ENCODE measurements at places on chromosomes 11 and 22.

GRCh38 chr11:75811485-75811884 is 3.5 kb upstream of the UVRAG start:
- no peak for DNase-seq

- no peak for DNase-seq
These were observed 11.0 kb upstream of the PICK1 start for GRCh38 chr22:38046070-38046748.

DNA sequence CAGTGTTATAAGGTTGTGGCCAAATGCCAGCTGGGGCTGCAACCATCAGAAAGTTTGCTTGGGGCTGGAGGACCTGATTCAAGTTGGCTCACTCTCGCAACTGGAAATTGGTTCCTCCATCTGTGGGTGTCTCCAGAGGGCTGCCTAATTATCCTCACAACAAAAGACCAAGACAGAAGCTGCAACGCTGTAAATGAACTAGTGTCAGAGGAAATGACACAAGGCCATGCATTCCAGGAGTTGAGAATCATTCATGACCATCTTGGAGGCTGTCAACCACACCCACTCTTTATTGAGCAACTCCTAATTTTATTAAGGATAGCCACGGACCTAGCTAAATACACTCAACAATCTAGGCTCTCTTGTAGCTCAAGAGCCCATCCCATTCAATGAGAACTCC is 1060.8 kb downstream of the OPCML start:
- DNase-seq = peak; percentile 69

DNA sequence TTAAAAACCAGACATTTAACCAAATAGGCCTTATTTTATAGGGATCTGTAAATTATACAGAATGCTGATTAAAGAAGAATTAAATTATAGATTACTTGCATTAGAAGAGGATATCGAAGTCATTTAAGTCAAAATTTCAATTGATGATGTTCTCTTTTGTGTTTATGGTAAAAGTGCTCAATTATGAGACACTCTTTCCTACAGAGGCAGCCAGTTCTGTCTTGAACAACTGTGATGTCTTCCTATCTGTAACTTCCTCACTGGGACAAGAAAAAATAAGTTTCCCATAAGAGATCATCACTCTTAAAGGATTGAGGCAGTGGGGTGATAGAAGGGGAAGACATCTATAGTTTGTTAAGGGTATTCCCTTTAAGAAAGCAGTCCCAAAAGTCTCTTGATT is 613.5 kb downstream of the INSC start:
- DNase-seq = no peak

GRCh38 chr22:29641700-29642330 is 38.4 kb downstream of the NF2 start:
- no peak for DNase-seq

GRCh38 chr11:79259800-79260199 is 181.0 kb downstream of the TENM4 start:
- DNase-seq = peak; percentile 28

DNA sequence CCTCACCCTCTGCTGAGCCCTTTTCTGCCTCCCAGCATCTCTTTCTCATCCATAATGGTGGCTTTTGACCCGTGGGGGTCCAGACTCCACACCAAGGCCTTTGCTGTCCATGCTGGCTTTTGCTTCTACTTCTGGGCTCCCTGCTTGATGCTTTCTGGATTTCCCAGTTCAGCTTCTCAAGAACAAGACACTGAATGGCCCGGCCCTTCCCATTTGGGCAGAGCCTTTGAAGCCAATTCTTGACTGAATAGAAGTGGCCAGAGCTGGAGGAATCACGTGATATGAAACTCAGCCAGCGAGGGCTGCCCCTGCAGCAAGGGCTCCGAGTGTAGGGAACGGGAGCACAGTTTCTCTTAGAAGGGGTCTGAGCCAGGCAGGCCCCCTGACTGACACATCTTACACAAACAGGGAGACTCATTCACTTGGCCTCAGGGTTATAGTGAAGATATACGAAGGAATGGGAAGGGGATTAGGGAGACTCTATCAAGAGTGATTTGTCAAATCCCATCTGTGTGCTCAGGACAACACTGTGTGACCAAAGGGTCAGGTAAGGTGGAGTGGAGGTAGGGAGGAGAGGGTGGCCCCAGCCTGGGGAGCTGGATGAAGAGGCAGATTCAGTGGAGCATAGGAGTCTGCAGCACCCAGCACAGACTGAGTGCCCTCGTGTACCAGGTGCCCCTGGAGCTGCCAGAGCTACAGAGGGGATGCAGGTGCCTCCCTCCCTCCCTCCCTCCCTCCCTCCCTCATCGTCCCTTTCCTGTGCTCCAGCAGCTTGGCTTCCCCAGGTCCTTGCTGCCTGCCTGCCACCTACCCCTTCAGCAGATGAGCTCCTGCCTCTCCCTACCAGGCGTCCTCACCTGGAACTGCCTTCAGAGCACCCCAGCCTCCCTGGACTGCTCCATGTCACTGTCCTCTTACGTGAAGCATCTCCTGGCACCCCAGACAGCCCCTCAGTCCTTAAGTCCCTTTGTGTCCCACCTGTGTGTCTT is 106.0 kb downstream of the TRIM29 start:
- no peak for DNase-seq

- DNase-seq = no peak
These were observed 270.8 kb downstream of the SBF2 start for GRCh38 chr11:10023212-10023611.

DNA sequence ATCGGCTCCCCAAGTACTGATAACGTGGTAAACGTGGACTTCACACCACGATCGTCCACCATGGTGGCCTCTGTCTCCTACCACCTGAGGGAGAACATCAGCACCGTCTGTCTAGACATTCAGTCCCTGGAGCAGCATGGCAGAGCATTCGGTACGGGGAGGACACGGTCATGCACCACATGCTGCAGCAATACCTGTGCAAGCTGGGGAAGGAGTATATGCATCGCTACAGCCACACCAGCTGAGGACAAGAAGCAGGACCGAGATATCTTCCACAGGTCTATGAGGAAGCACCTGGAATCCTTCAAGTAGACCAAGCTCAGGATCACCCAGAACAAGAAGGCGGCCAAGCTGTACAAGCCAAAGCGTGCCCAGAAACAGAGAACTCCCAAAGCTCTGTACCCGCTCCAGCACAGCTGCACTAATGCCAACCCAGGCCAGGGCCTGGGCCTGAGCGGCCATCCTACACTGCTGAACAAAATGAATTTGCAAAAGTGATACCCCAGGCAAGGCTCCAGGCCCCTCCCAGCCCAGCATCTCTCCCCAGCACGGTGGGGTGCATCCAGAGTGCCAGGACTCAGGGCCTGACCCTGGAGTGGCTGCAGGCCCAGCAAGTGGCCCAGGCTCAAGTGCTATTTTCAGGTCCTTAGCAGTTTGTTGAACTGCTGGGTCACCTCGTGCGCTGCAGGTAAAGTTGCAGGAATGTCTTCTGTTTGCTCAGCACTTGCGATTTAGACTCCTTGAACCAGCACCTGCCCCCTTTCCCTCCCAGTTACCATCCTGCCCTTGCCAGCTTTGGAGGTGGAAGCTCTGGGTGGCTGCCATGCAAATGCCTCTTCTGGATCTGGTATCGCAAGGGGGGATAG is 119.3 kb upstream of the SERPIND1 start:
- DNase-seq = no peak

DNA sequence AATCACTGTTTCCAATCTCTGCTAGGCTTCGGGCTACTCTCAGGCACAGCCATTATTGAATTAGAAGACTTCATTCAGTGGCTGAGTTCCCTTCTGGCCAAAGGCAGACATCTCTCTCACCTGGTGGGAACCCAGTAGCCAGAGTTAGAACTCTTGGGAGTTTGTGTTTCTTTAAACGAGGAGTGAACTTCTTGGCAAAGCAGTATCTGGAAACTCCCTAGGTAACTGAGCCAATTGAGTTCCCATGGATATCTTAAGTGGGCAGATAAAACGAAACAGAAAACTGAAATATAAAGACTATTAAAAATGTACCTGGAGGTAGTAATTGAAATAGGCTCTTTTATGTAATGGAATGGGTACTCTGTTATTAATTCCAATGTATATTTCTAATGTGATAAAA is 125.6 kb downstream of the NELL1 start:
- DNase-seq = no peak

DNA sequence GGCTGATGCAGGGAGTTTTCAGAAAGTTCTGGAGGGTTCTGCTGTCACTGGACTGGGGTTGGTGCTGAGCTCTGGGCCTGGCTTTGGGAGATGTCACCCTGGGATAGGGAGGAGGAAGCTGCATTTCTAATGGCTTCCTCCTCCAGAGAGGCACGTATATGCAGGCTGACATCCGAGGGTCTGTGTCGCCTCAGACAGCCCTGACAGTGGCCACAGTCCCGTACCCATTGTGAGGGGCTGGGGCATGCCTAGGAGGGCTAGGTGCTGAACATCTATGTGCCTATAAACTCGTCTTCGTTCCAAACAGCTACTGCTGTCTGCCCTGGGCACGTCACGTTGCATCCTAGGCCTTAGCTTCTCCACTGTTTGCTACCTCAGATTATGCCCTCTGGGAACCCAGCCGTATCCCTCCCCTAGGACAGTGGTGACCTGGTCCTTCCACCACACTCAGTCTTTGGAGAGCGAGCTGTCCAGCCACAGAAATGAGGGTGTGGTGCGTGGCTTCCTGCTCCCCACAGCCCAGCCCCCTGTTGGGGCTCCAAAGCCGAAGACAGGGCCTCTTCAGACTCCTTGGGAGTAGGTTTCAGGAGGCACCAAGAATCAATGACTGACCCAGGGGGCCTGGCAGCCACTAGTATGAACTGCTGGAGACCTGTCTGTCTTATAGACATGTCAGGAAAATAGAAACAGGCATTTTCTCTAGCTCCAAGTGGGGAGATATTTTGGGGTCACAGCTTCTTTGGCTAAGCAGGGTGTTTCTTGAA is 26.4 kb downstream of the ADAMTS15 start:
- no peak for DNase-seq

GRCh38 chr22:18022876-18023275 is 1.5 kb downstream of the MICAL3 start:
- no peak for DNase-seq

- DNase-seq = no peak
These were observed 139.6 kb upstream of the TRPC6 start for GRCh38 chr11:101723371-101723770.

DNA sequence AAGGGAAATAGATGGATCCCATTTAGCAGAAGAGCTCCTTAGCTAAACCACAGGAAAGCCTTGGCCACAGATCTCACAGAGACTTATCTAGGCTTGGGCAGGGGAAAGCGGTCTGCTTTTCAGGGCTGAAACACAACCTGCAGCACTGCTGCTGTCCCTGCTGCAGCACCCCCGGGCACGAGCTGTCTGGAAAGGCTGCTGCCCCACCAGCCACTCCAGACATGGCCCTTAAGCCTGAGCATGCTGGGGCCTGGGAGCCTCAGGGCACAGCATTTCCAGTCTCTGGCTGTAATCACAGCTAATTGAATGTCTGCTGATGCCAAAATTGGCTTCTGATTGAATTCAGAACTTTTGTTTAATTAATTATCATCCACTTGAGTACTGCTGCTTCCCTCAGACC is 115.0 kb downstream of the TMPRSS5 start:
- DNase-seq = no peak

DNA sequence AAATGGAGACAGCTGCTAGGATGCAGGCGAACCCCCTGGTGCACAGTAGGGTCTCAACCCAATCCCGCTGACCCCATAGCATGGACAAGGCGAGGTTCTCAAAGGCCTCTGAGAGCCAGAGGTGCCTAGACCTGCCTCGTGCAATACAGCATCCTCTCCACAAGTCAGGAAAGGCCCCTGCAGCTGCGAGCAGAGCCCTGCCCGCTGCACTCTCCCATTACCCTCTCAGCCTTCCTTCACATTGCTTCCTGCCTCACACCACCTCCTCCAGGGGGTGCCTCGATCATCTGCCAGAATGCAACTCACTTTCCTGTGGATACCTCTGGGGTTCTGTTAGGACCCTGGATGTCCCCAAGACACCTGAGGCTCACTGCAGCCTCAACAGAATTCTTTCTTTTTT is 42.8 kb upstream of the TCF20 start:
- no peak for DNase-seq

DNA sequence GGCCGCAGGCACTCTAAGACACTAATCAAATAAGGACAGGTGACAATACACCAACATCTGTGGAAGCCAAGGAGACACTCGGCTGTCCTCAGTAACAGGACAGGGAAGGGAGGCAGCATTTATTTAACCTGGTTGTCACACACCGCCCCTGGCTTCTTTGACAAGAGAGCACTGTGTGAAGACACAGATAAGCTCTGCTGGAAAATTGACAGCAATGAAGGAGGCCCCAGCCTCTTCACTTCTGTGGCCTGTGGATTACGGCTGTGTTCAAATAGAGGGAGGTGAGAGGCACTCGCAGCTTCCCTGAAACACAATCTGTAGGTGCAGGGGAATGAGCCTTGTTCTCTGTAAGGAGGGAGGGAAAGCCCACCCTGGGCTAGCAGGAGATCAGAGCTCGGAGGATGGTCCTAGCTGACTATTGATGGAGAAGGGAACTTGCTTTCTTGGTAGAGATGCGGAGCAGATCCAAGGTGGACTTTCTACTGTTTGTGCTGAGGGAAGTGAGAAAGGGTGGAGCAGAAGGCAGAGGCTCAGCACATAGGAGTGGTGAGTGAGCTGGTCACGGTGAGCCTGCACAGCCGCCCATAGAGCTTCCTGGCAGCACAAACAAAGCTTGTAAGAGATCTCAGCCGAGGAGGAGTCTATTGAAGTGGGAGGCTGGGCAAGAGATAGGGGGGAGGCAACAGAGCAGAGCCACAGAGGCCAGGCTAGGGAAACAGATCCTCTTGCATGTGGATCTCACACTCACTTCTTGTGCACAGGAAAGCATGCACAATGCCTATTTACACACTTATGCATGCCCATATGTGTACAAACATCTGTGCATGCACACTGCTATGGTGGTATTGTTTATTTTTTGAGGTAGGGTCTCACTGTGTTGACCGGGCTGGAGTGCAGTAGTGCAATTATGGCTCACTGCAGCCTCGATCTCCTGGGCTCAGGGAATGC is 114.6 kb upstream of the THY1 start:
- DNase-seq = no peak

GRCh38 chr22:27670701-27671412 is 130.7 kb downstream of the MN1 start:
- DNase-seq = peak; percentile 56

- DNase-seq = no peak
These were observed 18.9 kb downstream of the MRGPRG start for GRCh38 chr11:3199537-3200295.

GRCh38 chr11:115776916-115777315 is 272.7 kb upstream of the CADM1 start:
- no peak for DNase-seq

- DNase-seq = no peak
These were observed 31.6 kb upstream of the ME3 start for GRCh38 chr11:86703987-86704386.

DNA sequence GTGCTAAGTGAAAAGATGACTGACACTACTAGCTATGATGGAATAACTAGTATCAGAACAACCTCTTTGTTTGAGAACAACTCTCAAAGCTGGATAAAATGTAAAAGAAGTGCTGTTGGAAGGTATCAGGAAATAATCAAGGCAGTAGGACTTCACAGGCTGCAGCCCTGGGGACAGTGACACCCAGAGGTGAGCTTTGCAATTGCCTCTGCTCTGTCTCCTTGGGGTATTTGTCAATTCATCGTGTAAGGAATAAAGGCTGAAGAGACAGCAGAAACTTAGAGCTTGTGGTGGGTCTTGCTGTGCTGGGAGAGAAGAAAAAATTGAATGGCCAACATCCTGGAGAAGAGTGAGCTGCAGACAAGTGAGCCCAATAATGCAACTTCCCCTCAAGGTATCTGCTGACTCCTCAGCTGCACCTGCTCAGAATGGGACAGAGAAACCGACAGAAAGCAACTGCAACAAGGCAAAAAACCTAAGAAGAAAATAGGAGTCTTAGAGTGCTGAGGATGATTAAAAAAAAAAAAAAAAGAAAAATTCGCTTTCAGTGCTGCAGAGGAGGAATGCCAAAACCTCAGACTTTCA is 141.1 kb downstream of the RCN1 start:
- DNase-seq = peak; percentile 46
